ENCODE measurements at places on chromosomes 3 and 15. TPM values are rescaled to one million over a fixed set of nuclear protein-coding genes. Genes with fewer than 3 reads are reported as not detected.
A peak's percentile ranks its signal among the peaks of the same experiment; 100 is the strongest.

Gene C3orf85
- total RNA-seq = not detected

- H3K27ac ChIP-seq = no peak overlapping the region
- no peak for DNase-seq
- no peak overlapping the region for H3K4me3 ChIP-seq
- no peaks in the 10 kb centered on the region for H3K27me3 ChIP-seq
These were observed 70.4 kb downstream of the NIPA2 start for GRCh38 chr15:22908830-22909229.

GRCh38 chr3:141619450-141619849 lies 118.6 kb upstream of the RNF7 start:
- H3K27me3 ChIP-seq = no peaks in the 10 kb centered on the region
- H3K36me3 ChIP-seq = no peaks in the 10 kb centered on the region
- DNase-seq = no peak
- no peak overlapping the region for H3K4me3 ChIP-seq
- no peaks in the 10 kb centered on the region for H3K4me1 ChIP-seq
- H3K27ac ChIP-seq = no peak overlapping the region

GRCh38 chr3:190041333-190042041 lies 79.2 kb downstream of the P3H2 start:
- H3K27me3 ChIP-seq = no peaks in the 10 kb centered on the region
- no peak for DNase-seq
- H3K36me3 ChIP-seq = no peaks in the 10 kb centered on the region
- H3K27ac ChIP-seq = peak overlapping the region; percentile 79
- peak overlapping the region; percentile 41 for H3K4me3 ChIP-seq

- H3K36me3 ChIP-seq = no peaks in the 10 kb centered on the region
- H3K27ac ChIP-seq = no peak overlapping the region
- no peak for DNase-seq
- no peaks in the 10 kb centered on the region for H3K27me3 ChIP-seq
- H3K4me1 ChIP-seq = no peaks in the 10 kb centered on the region
These were observed 190.8 kb downstream of the SLCO3A1 start for GRCh38 chr15:92044203-92044909.

All from H1 (cell line).